Fibroblast of the aortic adventitia (primary cell): ENCODE measurements at places on chromosomes 11 and 22. TPM values are rescaled to one million over a fixed set of nuclear protein-coding genes. Genes with fewer than 3 reads are reported as not detected.

TBX10 gene
- total RNA-seq, result not detected in 2 replicates

GRCh38 chr11:123122341-123122740, 60.4 kb upstream of the HSPA8 start:
- DNase-seq, result peak; percentile 79

FOLR1 gene
- 0.18 TPM in 1 of 2 replicates, not detected in the other for total RNA-seq

CLTCL1 gene
- 4.6 and 7.1 TPM in 2 replicates for total RNA-seq

TUBGCP6 gene
- 23.6 and 39.7 TPM in 2 replicates for total RNA-seq

SLC5A12 gene
- total RNA-seq, result 0.09 TPM in 1 of 2 replicates, not detected in the other

DNA sequence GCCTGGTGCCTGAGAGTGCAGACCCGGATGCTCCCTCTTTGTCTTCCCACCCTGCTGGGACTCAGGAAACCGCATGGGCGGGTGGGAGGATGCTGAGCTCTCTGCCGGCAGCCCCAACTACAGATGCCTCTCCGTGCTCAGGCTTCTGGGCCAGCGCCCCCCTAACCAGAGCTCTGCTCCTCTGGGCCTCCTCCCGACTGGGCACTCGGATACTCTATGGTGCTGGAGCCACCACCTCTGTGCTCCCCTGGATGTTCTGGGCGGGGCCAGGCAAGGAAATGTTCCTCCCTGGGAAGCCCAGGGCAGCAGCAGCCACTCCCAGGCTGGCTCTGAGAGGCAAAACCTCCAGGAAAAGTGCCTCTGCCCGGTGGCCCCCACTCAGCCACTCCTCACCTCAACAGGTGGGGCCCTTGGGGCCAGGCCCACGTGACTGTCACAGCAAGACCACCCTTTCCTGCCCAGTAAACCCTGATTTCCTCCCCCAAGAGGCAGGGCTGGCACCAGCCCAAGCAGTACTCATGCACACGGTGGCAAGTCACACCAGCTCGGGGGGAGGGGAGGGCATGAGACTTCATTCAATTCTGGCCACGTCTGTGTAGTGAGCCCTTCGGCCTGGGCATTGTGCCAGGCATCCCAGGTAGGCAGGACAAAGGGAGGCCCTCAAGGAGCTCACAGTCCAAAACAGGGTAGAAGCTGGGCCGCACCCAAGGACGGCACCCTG, 54.7 kb upstream of the TCF20 start:
- DNase-seq, result no peak

DNA sequence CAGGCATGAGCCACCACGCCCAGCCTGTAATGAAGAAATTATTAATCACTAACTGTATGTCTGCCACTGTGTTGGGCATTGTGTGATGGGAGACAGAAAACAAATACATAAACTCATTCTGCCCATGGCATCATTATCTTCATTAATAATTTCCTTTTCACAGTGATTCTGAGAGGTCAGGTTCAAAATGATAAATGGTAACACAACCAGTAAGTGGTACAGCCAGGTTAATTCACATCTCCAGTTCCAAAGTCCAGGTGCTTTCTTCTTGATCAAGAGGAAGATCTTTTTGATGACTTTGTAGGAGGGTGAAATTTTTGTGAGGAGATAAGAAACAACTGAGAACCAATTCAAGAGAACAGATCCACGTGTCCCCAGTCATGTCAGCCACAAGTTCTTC, 66.7 kb downstream of the PISD start:
- DNase-seq, result no peak

GGT5 gene
- total RNA-seq, result 4.4 and 27.8 TPM in 2 replicates

OPCML gene
- total RNA-seq, result 0.18 and 0.82 TPM in 2 replicates

- peak; percentile 64 for DNase-seq
These were observed 435.4 kb downstream of the TMEM135 start for GRCh38 chr11:87473174-87473573.

GRCh38 chr11:33310720-33311500, 53.7 kb downstream of the HIPK3 start:
- DNase-seq, result no peak

GRCh38 chr11:85182441-85183387, 444.4 kb downstream of the DLG2 start:
- DNase-seq, result peak; percentile 10

OR51B5 gene
- not detected in 2 replicates for total RNA-seq

DNA sequence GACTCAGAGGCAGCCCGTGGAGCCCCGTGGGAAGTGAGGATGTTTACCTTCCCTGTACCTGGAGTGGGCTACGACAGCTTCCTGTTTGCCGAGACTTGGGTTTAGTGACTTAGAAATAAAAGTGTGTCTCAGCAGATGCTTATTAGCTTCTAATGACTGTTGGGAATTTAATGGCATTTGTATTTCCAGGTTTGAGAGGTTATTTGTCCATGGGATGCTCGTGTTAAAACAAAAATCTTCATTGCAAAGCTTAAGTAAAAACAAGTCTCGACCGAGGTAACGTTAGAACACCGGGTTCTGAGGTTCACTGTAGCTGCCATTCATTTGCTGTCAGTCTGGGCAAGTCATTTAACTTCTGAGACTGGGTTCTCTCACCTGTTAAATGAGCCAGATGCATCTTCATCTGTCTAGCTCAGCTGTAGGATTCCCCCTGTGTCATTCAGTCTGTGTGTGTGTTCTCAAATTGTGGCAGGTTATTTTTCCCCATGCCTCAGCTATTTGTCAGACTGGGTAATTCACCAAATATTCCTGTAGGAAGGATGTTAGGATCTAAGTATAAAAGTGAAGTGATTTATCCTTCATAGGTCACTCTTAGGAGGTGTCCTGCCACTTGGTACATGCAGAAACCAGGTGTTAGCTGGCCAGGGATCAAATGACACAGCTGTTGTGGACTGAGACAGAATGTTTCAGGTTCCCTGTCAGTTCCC, 791 bp downstream of the EI24 start:
- DNase-seq, result no peak

SCT gene
- total RNA-seq, result not detected in 2 replicates

SLC3A2 gene
- 174 and 179 TPM in 2 replicates for total RNA-seq

DNA sequence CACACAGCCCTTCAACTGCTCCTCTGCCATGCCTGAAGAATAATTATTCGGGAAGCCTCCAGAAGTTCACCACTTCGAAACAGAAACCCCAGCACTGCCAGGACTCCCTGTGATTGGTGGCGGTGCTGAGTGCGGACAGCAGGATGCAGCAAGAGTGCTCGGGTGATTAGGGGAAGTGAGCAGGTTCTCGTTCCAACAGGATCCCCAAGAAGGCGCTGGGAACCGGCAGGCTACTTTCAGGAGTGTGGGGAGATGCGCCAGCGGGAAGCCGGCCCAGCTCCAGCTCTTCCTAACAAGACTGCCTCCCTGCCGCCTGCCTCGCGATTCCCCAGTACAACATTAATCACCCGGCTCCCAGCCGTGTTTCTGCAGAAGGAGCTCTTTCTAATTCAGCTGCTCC, 630.2 kb downstream of the BRD1 start:
- DNase-seq, result no peak

- DNase-seq, result no peak
These were observed 59.2 kb upstream of the CYP2D6 start for GRCh38 chr22:42189761-42190160.

RIMBP3C gene
- 0.49 and 0.63 TPM in 2 replicates for total RNA-seq

GRCh38 chr11:88100151-88100550, 75.1 kb downstream of the RAB38 start:
- DNase-seq, result peak; percentile 37

GRCh38 chr22:34105461-34106062, 185.3 kb upstream of the LARGE1 start:
- no peak for DNase-seq

DNA sequence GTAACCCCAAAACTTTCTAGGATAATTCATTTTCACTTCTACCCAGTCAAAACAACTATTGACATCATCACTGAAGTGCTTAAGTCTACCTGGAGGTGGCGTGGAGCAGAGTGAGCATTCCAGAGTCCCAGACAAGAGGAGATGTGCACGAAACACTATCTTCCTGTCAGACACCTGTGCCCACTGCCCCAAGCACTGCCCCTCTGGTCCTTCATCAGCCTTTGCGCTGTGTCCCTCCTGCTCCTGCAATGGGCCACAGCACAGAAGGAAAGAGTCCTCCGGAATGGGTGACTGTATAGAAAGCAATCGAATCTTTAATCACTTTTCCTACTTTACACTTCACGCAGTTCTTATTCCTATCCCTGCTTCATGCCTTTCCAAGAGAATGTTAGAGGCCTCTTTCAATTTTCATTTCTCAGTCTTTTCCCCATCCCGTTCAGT, 512 bp upstream of the GRIA4 start:
- DNase-seq, result no peak

DNA sequence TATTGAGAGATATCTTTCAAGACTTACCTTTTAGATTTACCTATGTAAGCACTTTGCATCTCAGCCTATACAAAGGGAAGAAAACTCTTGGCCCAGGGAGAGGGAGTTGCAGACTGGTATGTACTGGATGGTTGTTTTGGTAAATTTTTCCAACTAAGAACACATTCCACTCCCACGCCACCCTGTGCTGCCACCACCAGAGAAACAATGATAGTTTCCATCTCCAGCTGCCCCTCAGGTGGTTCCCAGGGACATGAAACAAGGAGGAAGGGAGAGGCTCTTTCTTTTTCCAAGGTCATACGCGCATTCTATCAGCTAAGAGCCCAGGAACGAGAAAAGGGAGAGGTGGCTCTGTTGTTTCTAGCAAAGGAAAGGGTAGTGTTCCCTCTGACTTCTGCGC, 34.4 kb downstream of the CCDC34 start:
- no peak for DNase-seq

GRCh38 chr11:47478651-47479329, 29.9 kb upstream of the RAPSN start:
- DNase-seq, result peak; percentile 38

GRCh38 chr11:130315354-130315970, 745 bp upstream of the ZBTB44 start:
- no peak for DNase-seq

CCDC116 gene
- total RNA-seq, result 0.18 and 0.25 TPM in 2 replicates

SRRD gene
- total RNA-seq, result 15.7 and 27.1 TPM in 2 replicates
